HT-29 (cell line): ENCODE measurements at places on chromosomes 2 and 18. TPM values are rescaled to one million over a fixed set of nuclear protein-coding genes. Genes with fewer than 3 reads are reported as not detected.
A peak's percentile ranks its signal among the peaks of the same experiment; 100 is the strongest.

DNA sequence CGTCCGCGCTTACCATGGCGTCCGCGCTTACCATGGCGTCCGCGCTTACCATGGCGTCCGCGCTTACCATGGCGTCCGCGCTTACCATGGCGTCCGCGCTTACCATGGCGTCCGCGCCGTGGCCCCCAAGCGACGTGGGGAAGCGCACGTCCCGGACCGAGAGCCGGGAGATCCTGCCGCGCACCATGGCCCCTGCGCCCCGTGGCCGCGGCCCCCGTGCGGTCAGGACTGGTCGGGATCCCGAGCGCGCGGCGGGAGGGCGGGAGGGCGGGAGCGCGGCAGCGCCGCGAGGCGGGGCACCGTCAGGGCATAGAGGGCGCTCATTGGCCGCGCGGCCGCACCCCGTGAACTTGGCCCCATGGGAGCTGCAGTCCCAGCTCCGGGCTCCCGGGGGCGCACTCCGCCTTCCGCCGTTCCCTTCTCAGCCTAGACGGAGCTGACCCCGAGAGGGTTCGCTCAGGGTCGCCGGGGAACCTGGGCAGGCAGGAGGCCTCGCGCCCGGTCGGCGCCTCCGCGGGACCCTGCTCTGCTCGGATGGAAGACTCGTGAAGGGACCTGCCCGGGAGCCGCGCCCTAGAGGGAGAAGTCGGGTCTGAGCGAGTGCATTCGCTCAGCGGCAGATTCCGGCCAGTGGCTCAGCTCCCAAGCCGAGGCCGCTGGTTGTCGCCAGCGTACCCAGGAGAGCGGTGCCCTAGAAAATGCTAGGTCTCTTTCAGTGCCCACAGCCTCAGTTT lies at the start of gene ENOSF1:
Gene ENOSF1 (minus strand): TSS at position 230 of the 734 bp plus-strand sequence. CDS start 43 bp downstream, at position 187.
- peak; percentile 95 for DNase-seq

GRCh38 chr2:191285252-191285651 lies 40.0 kb downstream of the MYO1B start:
- no peak for DNase-seq

DNA sequence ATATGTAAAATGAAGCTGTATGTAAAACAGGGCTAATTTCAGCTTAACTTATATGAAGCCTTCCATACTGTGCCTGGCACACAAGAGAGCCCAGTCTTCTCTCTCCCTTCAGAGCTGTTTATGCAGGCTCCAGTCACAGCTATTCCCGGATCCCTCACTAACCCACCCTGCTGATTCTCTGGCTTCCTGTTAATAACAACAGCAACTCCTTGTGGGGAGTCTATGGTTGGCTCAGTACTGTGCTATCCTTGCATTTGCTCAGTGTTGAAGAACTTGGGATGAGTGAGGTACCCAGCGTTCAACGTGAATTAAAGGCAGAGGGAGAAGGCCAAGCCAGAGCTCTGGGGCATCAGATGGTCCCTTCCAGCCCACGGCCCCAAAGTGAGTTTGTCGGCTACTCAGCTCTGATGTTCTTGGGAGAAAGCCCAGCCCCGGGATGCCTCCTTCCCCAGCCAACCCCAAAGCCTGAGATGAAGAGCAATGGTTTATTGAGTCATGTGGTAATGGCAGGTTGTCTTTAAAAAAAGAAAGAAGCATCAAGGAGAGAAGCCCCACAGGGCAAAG lies 43.2 kb downstream of the PSD4 start:
- no peak for DNase-seq

The GATA6 gene
- 66.5 and 73.8 TPM in 2 replicates for total RNA-seq

The CFAP53 gene
- total RNA-seq, result not detected in 2 replicates

The REG3G gene
- total RNA-seq, result not detected in 2 replicates

DNA sequence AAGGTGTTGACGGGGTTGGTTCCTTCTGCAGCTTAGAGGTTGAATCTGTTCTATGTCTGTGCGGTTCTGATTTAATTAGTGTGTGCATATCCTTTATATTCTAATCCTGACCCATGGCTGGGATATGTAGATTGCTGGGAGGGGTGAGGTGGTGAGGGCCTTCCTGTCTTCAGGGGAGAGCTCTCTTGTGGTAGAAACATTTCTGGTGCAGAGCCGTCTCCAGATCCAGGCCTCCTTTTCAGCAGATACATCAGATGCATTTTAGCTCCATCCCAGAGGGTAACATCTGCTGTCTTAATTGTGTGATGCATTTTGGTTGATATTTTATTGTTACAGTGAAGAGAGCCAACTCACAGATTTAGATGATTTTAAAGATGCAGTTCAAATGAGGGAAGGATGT lies 227.8 kb downstream of the AGAP1 start:
- DNase-seq, result no peak

DNA sequence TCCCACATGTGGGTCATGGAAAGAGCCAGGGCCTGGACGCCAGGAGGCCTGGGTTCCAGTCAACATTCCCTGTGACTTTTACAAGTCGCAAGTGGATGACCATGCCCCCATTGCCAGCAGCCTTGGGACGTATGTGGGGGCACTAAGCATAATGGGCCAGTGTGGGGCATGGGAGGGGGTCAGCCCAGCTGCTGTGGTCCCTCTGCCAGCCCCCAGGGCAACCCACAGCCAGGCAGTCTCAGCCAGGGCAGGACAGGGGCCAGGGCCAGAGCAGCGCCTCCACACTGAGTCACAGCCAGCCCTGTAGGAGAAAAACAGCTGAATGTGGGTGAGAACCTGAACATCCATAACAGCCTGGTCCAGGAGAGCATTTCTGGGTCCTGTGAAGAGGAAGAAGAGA lies 173.2 kb downstream of the GFPT1 start:
- DNase-seq, result no peak

DNA sequence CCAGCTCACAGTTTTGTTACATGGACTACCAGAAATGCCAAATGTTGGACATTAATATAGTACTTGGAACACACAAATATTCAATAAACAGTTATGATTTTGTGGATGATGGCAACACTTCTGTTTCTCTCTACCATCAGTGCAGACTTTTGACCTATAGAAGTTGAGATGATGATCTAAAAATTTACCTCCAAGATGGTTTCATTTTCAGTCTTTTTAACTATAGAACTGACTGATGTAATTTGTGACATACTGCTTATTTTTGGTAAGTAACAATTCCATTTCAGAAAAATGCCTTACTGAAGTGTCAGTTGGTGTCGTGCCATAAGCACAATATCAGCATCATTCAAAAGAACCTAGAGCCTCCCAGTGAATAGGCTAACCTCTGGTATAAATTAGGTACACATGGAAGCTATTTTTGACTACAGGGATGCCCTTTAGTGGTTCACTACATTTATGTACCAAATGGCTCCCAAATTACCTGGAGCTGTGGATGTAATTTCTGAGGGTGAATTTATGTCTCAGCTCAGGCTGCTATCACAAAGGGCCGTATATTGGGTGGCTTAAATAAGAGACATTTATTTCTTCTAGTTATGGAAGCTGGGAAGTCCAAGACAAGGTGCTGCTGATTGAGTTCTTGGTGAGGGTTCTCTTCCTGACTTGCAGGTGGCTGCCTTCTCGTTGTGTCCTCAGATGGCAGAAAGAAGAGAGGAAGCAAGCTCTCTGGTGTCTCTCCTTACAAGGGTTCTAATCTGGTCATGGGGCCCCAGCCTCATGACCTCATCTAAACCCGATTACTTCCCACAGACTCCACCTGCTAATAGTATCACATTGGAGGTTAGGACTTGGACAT lies 66.5 kb downstream of the ALPK2 start:
- no peak for DNase-seq

GRCh38 chr2:117336496-117336895 lies 478.0 kb upstream of the DDX18 start:
- no peak for DNase-seq
